Esophagus squamous epithelium (tissue), 5 donors: ENCODE measurements at places on chromosomes 16 and 17. TPM values are rescaled to one million over a fixed set of nuclear protein-coding genes. Genes with fewer than 3 reads are reported as not detected.

GRCh38 chr16:4601036-4601863, 13.4 kb downstream of the UBALD1 start:
- peaks cover 12% of the 10 kb centered on the region for H3K4me1 ChIP-seq
- H3K27ac ChIP-seq, result no peak overlapping the region
- H3K4me3 ChIP-seq, result peak overlapping the region; percentile 40
- no peaks in the 10 kb centered on the region for H3K36me3 ChIP-seq

DNA sequence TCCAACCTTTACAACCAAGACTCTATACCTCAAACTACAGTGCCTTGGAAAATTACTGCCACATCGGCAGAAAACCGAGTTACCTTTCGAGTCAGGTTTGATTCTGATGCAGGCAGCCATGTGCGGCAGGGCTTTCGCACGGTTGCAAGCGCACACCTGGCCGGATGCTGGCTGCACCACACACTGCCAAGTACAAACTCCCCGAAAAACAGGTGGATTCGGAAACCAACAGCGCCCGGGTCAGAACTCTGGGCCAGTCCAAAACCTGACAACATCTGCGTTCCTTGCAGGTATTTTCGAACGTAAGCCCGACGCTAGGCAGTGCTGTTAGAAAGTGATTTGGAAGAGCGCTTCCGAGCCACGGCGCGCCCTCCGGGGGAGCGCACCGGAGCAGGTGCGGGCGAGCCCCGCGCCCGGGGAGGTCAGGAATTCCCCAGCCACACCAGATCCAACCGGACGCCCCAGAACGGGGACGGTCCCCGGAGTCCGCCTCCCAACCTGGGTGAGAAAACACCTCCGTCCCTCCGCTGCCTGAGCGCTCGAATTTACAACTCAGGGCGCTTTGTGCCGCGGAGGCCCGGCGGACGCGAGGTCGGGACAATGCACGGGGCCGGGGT, 1.2 kb downstream of the USP7 start:
- no peaks in the 10 kb centered on the region for H3K36me3 ChIP-seq
- H3K27ac ChIP-seq, result peak overlapping the region; percentile 92
- no peaks in the 10 kb centered on the region for H3K27me3 ChIP-seq
- DNase-seq, result peak; percentile 14

- peaks cover 40% of the 10 kb centered on the region for H3K4me1 ChIP-seq
- H3K4me3 ChIP-seq, result peak overlapping the region; percentile 100
- H3K36me3 ChIP-seq, result no peaks in the 10 kb centered on the region
- no peaks in the 10 kb centered on the region for H3K27me3 ChIP-seq
- peak overlapping the region; percentile 98 for H3K27ac ChIP-seq
- DNase-seq, result no peak
Measured at GRCh38 chr17:7477392-7478275, 1.8 kb downstream of the ZBTB4 start.

Gene C1QL1
- 0.70 TPM for total RNA-seq

Gene LDHD
- 14.2 TPM for total RNA-seq

DNA sequence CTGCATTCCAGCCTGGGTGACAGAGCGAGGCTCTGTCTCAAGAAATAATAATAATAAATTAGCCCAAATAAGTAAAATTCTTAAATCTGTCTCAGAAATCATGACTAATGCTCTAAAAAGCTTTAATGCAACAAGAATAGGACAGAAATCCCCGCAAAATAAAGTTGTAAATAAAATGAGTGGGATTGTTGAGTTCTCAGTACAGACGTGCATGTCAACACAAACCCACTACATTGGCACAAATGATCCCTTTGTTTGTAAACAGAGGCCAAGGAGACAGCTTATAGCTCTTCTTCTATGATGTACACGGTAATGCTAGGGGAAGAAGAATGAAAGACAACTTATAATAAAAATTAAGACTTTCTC, 6.0 kb downstream of the STAT5B start:
- H3K36me3 ChIP-seq, result no peaks in the 10 kb centered on the region
- no peak for DNase-seq
- H3K4me3 ChIP-seq, result no peak overlapping the region
- H3K27me3 ChIP-seq, result no peaks in the 10 kb centered on the region
- no peak overlapping the region for H3K27ac ChIP-seq

- H3K4me1 ChIP-seq, result no peaks in the 10 kb centered on the region
- H3K27me3 ChIP-seq, result no peaks in the 10 kb centered on the region
- H3K27ac ChIP-seq, result no peak overlapping the region
- no peak for DNase-seq
- no peaks in the 10 kb centered on the region for H3K36me3 ChIP-seq
Measured at GRCh38 chr17:8898126-8898525, 30.7 kb upstream of the PIK3R6 start.

GRCh38 chr16:64857411-64857810, 264.5 kb downstream of the CDH11 start:
- DNase-seq, result no peak
- no peaks in the 10 kb centered on the region for H3K27me3 ChIP-seq
- H3K4me1 ChIP-seq, result no peaks in the 10 kb centered on the region
- H3K36me3 ChIP-seq, result no peaks in the 10 kb centered on the region
- no peak overlapping the region for H3K4me3 ChIP-seq
- H3K27ac ChIP-seq, result no peak overlapping the region

Gene GPATCH8
- 24.0 TPM for total RNA-seq

DNA sequence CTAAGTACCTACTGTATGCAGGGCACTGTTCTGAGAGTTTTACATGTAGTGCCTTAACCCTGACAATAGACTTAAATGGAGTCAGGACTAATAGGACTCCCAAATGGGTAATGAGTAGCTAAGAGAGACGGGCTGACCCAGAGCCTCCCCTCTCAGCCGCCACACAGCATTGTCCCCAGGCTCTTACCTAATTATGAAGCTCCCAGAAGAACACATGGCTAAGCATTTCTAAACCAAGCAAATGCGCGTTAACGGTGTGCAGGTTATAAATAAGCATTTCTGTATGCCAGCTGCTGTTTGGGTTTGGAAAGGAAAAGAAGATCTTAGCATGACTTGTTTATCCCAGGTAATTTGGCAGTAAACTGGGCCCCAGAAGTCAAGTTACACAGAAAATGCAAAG, 14.3 kb downstream of the KATNIP start:
- H3K36me3 ChIP-seq, result no peaks in the 10 kb centered on the region
- H3K4me3 ChIP-seq, result no peak overlapping the region
- no peak overlapping the region for H3K27ac ChIP-seq
- H3K4me1 ChIP-seq, result no peaks in the 10 kb centered on the region
- no peaks in the 10 kb centered on the region for H3K27me3 ChIP-seq

GRCh38 chr16:85390511-85391174, 222.5 kb upstream of the GSE1 start:
- H3K36me3 ChIP-seq, result no peaks in the 10 kb centered on the region
- H3K27me3 ChIP-seq, result peaks cover 6% of the 10 kb centered on the region
- H3K27ac ChIP-seq, result peak overlapping the region; percentile 75
- peaks cover 16% of the 10 kb centered on the region for H3K4me1 ChIP-seq
- no peak for DNase-seq

DNA sequence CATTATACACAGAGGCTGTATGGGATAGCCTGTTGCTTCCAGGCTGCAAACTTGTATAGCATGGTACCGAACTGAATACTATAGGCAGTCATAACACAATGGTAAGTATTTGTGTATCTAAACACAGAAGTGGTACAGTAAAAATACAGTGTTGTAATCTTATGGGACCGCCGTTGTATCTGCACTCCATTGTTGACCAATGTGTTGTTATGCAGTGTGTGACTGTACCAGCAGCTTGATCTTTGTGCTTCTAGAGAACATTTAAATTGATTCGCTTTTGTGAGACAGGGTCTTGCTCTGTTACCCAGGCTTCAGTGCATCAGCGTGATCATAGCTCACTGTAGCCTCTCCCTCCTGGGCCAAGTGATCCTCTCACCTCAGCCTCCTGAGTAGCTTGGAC, 31.5 kb downstream of the WWOX start:
- no peak for DNase-seq
- no peaks in the 10 kb centered on the region for H3K4me1 ChIP-seq
- no peaks in the 10 kb centered on the region for H3K27me3 ChIP-seq
- H3K4me3 ChIP-seq, result no peak overlapping the region
- H3K27ac ChIP-seq, result no peak overlapping the region
- no peaks in the 10 kb centered on the region for H3K36me3 ChIP-seq

DNA sequence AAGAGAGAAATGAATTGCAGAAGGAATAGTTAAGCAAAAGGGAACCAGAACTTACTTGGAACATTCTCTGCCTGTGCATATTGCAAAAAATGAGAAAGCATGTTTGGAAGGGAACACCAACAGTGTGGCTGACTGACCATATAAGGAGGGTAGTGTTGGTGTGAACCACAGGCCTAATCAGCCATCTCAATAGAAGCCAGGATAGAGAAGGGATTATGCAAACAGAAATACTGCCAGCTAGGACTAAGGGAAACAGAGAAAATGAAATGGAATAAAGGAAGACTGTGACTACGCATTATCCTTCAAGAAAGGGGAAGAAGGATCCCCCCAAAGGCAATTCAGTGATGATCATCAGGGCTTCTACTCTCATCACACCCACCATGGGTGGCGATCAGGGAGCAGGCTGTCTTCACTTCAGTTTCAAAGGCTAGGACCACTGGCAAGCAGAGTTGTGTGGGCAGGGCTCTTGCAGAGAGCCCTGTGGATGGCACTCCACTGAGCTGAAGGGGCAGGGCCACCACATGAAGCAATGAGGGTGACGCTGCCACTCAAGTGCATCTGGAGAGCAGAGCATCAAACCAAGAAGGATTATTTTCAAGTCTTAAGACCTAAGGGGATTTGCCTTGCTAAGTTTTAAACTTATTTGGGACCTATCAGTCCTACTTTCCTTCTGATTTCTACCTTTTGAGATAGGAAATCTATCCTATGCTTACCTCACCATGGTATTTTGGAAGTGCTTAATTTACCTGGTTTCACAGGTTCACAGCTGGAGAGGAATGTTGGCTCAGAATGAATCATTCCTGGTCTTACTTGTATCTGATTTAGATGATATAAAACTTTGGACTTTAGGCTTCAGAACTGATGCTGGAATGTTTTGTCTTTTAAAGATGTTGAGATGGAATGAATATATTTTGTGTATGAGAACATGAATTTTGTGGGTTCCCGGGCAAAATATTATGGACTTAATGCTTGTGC, 140.5 kb downstream of the SSH2 start:
- H3K4me3 ChIP-seq, result no peak overlapping the region
- H3K27me3 ChIP-seq, result no peaks in the 10 kb centered on the region
- peaks cover 9% of the 10 kb centered on the region for H3K4me1 ChIP-seq

Gene SCIMP
- 0.57 TPM for total RNA-seq

GRCh38 chr17:28953444-28954118, 2.3 kb upstream of the PHF12 start:
- H3K27ac ChIP-seq, result no peak overlapping the region
- no peak overlapping the region for H3K4me3 ChIP-seq
- peaks cover 8% of the 10 kb centered on the region for H3K4me1 ChIP-seq
- H3K27me3 ChIP-seq, result no peaks in the 10 kb centered on the region
- DNase-seq, result no peak
- H3K36me3 ChIP-seq, result no peaks in the 10 kb centered on the region

GRCh38 chr17:56694825-56695224, 101.3 kb downstream of the NOG start:
- no peak overlapping the region for H3K4me3 ChIP-seq
- peaks cover 11% of the 10 kb centered on the region for H3K4me1 ChIP-seq
- DNase-seq, result no peak

DNA sequence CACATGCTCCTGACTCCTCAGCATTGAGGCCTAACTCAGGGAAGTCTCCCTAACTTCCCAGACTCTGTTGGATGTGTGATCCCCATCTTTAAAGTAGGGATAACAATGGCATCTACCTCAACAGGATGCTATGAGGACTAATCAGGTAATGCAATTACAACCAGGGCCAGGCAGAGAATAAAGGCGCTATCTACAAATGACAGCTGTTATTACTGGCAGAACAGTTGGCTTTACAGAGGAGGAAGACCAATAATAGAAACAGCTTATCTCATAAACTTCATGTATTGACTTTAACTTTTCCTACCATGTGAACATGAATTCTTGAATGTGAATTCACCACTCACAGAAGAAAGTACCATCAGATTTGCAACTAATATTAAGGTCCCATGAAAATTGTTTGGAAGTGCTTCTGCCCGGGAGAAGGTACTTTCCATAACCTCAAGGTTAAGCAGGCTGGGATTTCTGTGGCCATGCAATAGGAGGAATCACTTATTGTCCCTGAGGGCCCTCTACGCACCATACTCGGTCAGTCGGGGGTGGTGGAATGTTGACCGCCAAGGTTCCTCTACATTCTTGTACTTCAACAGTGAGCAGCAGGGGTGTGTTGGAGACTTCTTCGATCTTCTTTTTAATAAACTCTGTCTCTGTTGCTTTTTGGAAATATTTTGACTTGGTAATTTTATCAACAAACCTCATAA, 22.6 kb upstream of the ERN1 start:
- H3K27me3 ChIP-seq, result no peaks in the 10 kb centered on the region
- H3K27ac ChIP-seq, result no peak overlapping the region
- no peak for DNase-seq
- no peaks in the 10 kb centered on the region for H3K4me1 ChIP-seq

DNA sequence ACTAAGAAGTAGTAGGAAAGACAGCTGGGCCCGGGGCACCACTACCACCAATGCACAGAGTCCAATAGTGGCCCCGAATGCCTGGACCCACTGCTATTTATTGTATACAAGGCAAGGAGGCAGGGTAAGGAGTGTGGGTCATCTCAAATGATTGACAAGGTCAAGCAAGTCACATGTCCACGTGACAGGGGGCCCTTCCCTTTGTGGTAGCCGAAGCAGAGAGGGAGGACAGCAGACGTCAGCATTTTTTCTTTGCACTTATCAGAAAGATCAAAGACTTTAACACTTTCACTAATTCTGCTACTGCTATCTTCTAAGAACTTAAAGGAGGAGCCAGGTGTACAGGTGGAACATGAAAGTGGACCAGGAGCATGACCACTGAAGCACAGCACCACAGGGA, 6.5 kb downstream of the VPS53 start:
- H3K27ac ChIP-seq, result no peak overlapping the region
- DNase-seq, result no peak
- peaks cover 15% of the 10 kb centered on the region for H3K4me1 ChIP-seq
- H3K4me3 ChIP-seq, result no peak overlapping the region
- H3K27me3 ChIP-seq, result no peaks in the 10 kb centered on the region

Gene CDT1
- 10.6 TPM for total RNA-seq

GRCh38 chr17:57315061-57316015, 59.0 kb downstream of the MSI2 start:
- no peaks in the 10 kb centered on the region for H3K27me3 ChIP-seq
- H3K27ac ChIP-seq, result no peak overlapping the region
- peaks cover 6% of the 10 kb centered on the region for H3K36me3 ChIP-seq
- DNase-seq, result no peak

DNA sequence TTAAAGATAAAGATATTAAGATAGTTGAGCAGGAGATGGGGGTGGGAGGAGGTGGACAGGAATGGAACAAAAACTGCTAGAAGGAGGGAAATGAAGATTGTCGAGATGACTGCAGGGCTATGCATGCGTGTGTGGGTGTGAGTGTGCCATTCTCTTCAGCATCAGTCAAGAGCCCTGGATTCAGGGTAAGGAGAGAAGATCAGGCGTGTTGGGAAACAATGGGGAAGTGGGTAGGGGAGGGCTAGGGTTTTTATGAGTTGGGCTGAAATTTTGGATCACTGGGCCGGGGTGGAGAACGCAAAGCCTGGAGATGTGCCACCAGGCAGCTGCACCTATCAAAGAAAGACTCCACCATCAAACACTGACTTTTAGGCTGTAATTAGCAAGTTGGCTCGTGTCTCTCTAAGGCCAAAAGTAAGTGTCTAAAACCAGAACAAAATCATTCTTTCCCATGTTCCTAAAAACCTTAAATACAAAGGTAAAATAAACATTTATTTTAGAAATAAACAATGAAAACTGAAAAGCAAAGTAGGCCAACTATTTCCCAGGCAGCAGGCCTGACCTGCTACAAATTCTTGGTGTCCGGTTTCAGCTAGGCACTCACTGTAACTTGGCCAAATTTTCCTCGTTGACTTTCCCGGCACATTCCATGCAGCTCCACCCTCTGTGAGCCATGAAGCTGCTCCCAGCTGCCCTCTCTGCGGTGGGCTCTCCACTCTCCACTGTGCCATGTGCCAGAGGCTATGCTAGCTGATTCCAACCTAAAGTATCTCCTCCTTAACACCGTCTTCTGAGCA, 4.2 kb downstream of the CDRT4 start:
- H3K4me3 ChIP-seq, result no peak overlapping the region
- no peak for DNase-seq
- no peaks in the 10 kb centered on the region for H3K27me3 ChIP-seq
